Activated T-helper 2 cell treated with anti-CD3 and anti-CD28 coated beads, Interferon-gamma antibody, Interleukin-2, Interleukin-4, amounts not matched to agents 10 μg/mL and 5 μg/mL and 100 μg/mL, durations not matched to agents 14 hours and 24 hours and 36 hours (primary cell): ENCODE measurements at places on chromosomes 1 and 21. TPM values are rescaled to one million over a fixed set of nuclear protein-coding genes. Genes with fewer than 3 reads are reported as not detected.

Gene BCL10
- 24.4 and 27.4 TPM in 2 replicates for total RNA-seq

Gene CADM3
- total RNA-seq: not detected in 2 replicates

Gene SF3B4
- total RNA-seq: 109 and 113 TPM in 2 replicates

Gene MACF1
- 210 and 212 TPM in 2 replicates for total RNA-seq

Gene ADAM30
- not detected in 2 replicates for total RNA-seq

Gene GLIS1
- total RNA-seq: not detected in 2 replicates

Gene GPR25
- not detected in 2 replicates for total RNA-seq

GRCh38 chr1:171256940-171257606, 8.8 kb downstream of the FMO1 start:
- no peaks in the 10 kb centered on the region for H3K36me3 ChIP-seq
- DNase-seq: no peak
- no peak overlapping the region for H3K27ac ChIP-seq

DNA sequence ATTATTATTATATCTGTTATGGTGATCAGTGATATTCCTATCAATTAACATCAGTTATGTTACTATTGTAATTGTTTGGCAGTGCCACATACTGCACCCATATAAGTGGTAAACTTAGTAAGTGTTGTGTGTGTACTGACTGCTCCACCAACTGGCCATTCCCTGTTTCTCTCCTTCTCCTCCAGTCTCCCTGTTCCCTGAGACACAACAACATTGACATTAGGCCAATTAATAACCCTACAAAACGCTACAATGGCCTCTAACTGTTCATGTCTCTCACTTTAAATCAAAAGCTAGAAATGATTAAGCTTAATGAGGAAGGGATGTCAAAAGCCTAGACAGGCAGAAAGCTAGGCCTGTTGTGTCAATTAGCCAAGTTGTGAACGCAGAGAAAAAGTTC, 6.6 kb upstream of the THRAP3 start:
- no peak for DNase-seq
- H3K27ac ChIP-seq: no peak overlapping the region
- no peaks in the 10 kb centered on the region for H3K36me3 ChIP-seq
- H3K27me3 ChIP-seq: no peaks in the 10 kb centered on the region
- no peak overlapping the region for H3K4me3 ChIP-seq
- H3K4me1 ChIP-seq: peaks cover 1% of the 10 kb centered on the region

DNA sequence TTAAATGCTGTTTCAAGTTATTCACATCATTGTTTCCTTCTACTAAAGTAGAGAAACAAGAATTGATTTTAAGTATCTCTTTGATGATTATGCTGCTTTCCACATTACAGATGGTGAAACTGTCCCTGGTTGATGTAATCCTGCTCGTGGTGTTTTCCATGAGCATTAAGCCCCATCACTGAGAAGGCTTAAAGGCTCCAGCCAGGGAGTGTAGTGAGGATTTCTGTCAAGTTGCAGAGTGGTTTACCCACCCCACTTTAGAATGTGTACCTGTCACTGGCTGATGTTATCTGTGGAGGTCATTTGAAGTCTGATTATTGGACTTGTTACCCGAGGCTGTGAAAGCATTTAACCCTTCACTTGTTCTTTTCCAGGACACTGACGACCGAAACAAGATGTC, 12.9 kb downstream of the CERS2 start:
- no peak overlapping the region for H3K4me3 ChIP-seq
- peaks cover 6% of the 10 kb centered on the region for H3K4me1 ChIP-seq
- H3K27ac ChIP-seq: no peak overlapping the region
- no peaks in the 10 kb centered on the region for H3K27me3 ChIP-seq

GRCh38 chr1:22502202-22502601, 50.6 kb downstream of the ZBTB40 start:
- H3K27ac ChIP-seq: no peak overlapping the region
- H3K27me3 ChIP-seq: no peaks in the 10 kb centered on the region
- DNase-seq: no peak
- H3K36me3 ChIP-seq: peaks cover 15% of the 10 kb centered on the region

DNA sequence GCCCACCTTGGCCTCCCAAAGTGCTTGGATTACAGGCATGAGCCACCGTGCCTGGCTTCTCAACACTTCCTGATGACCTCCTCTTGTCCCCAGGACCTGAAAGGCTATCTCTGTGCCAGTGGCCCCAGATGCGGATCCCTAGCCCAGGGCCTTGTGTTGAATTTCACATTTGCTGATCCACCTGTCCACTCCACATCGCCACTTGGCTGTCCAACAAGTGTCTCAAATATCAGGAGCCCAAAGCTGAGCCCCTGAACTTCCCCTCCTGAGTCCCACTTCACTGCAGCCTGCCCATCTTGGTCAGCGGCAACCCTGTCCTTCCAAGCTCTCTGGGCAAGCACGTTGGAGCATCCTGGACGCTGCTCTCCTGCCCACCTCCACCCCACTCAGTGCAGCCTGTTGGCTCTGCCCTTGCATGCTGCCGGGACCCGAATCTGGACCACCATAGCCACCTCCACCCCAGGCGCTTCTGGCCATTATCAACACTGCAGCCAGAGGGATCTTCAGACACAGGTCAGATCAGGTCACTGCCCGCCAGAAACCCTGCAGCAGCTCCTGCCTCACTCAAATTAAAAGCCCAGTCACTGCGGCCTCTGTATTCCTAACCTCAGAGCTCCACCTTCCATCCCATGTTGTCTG, 352.5 kb upstream of the VAMP3 start:
- no peaks in the 10 kb centered on the region for H3K27me3 ChIP-seq
- H3K27ac ChIP-seq: no peak overlapping the region
- no peaks in the 10 kb centered on the region for H3K4me1 ChIP-seq

GRCh38 chr1:230696722-230697437, 17.0 kb downstream of the AGT start:
- no peak overlapping the region for H3K4me3 ChIP-seq
- peaks cover 6% of the 10 kb centered on the region for H3K27me3 ChIP-seq
- H3K27ac ChIP-seq: no peak overlapping the region
- no peaks in the 10 kb centered on the region for H3K4me1 ChIP-seq
- no peak for DNase-seq
- peaks cover 16% of the 10 kb centered on the region for H3K36me3 ChIP-seq

DNA sequence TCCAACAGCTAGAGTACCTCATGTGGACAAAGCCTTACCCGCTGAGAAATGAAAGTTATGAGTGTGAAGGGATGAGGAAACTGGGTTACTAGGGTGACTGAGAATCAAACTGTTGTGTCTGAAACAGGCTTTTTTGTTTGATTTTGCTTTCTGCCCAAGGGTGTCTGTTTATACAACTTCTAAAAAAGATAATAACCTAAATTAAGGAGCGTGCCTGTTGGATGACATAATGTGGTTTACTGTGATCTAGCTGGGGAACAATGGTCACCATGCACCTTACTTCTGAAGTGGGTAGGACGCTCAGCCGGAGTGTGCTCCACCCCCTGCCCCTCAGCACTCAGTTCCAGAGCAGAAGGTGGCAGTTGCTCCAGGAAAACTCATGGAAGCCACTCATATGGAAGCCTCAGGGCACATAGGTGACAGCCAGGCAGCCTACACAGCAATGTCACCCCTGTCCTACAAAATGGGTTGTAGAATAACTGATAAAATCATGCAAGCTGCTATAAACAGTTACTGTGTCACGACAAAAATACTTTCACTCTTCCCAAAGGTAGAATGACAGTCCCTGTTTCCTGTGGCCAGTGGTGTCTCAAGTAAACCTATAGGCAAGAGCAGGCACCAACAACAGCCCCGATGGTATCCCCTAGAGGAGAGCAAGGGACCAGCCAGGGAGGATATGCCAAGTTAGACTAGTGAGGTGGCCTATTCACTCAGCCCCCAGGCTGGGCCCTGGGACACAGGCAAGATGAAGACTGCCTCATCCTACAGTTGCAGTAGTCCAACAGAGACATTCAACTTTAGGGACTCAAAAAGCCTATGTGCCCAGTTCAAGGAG, 29.3 kb downstream of the SIPA1L2 start:
- H3K4me3 ChIP-seq: no peak overlapping the region
- no peak overlapping the region for H3K27ac ChIP-seq
- H3K36me3 ChIP-seq: no peaks in the 10 kb centered on the region
- no peak for DNase-seq

GRCh38 chr1:245301162-245301580, 146.4 kb downstream of the KIF26B start:
- no peaks in the 10 kb centered on the region for H3K27me3 ChIP-seq
- H3K4me1 ChIP-seq: no peaks in the 10 kb centered on the region
- no peak overlapping the region for H3K27ac ChIP-seq
- DNase-seq: no peak
- H3K4me3 ChIP-seq: no peak overlapping the region

- H3K27ac ChIP-seq: no peak overlapping the region
- H3K4me3 ChIP-seq: no peak overlapping the region
- peaks cover 10% of the 10 kb centered on the region for H3K36me3 ChIP-seq
- DNase-seq: no peak
- H3K27me3 ChIP-seq: no peaks in the 10 kb centered on the region
Observed at GRCh38 chr1:25563330-25564215, 20.2 kb downstream of the LDLRAP1 start.

DNA sequence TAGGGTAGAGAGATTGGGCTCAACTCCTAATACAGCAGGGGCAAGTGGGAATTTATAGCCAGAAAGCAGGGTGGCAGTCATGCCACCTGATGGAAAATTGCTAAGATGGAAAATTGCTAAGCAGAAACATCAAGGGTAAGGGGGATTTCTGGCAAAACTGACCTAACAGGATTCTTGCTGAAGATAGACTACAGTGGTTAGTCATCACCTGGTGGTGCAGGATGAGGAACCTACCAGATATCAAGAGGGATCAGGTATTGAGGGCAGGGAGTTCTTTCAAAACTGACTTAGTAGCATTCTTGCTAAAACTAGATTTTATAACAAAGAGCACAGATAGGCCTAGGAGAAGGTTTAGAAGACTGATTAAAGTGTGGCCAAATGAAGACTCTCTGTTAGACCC, 292.9 kb downstream of the PLPP3 start:
- no peak overlapping the region for H3K4me3 ChIP-seq
- no peaks in the 10 kb centered on the region for H3K27me3 ChIP-seq
- H3K4me1 ChIP-seq: no peaks in the 10 kb centered on the region
- no peak for DNase-seq

DNA sequence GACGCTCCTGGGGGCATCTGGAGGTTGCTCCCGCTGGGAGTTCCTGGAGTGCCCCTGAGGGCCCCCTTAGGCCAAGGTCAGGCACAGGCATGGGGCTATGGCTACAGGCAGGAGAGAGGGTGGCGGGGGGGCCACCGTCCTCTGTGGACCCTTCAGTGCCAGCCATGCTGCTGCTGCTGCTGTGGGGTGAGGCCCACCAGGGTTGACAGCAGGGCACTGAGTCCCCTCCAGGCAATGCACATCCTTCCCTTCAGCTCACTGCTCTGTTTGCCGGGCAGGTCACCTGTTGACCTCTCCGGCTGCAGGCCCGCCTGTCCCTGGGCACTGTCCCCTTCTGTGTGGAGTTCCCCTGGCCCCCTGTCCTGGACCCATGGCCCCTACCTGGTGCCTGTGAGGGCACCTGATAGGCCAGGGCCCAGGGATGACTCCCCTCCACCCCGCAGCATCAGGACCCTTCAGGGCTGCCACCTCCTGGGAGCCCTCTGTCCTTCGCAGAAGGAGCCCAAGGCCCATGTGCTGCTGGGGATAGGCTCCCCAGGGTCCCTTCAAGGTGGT, 34.1 kb upstream of the ADARB1 start:
- H3K4me3 ChIP-seq: no peak overlapping the region
- no peaks in the 10 kb centered on the region for H3K36me3 ChIP-seq
- H3K27ac ChIP-seq: no peak overlapping the region
- DNase-seq: no peak
- H3K4me1 ChIP-seq: no peaks in the 10 kb centered on the region

GRCh38 chr1:220877377-220878095, 1.7 kb upstream of the HLX start:
- peaks cover 72% of the 10 kb centered on the region for H3K27me3 ChIP-seq
- H3K4me1 ChIP-seq: peaks cover 31% of the 10 kb centered on the region
- DNase-seq: no peak
- H3K36me3 ChIP-seq: peaks cover 18% of the 10 kb centered on the region
- peak overlapping the region; percentile 49 for H3K4me3 ChIP-seq

DNA sequence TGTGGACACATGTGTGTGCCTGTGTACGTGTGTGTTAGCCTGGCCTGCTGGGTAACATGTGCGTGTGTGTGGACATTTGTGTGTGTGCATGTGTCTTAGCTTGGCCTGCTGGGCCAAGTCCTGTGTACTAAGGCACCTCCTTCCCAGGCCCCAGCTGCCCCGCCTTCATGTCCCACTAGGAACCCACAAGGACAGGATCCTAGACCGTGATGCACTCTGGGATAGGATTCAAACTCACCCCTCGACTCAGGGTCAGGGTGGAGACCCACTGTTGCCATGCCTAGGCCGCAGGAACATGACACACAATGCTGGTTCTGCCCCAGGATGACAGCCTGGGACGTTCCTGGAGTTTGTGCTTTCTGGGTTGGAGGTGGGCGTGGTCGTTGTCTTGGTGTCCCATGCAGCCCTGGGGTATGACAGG, 89.9 kb upstream of the TMPRSS2 start:
- H3K4me1 ChIP-seq: no peaks in the 10 kb centered on the region
- no peak overlapping the region for H3K4me3 ChIP-seq
- H3K36me3 ChIP-seq: no peaks in the 10 kb centered on the region
- DNase-seq: no peak
- H3K27me3 ChIP-seq: peaks cover 3% of the 10 kb centered on the region

GRCh38 chr1:41906943-41907342, 11.8 kb downstream of the HIVEP3 start:
- no peak overlapping the region for H3K27ac ChIP-seq
- no peak overlapping the region for H3K4me3 ChIP-seq
- DNase-seq: no peak
- H3K4me1 ChIP-seq: peaks cover 22% of the 10 kb centered on the region

DNA sequence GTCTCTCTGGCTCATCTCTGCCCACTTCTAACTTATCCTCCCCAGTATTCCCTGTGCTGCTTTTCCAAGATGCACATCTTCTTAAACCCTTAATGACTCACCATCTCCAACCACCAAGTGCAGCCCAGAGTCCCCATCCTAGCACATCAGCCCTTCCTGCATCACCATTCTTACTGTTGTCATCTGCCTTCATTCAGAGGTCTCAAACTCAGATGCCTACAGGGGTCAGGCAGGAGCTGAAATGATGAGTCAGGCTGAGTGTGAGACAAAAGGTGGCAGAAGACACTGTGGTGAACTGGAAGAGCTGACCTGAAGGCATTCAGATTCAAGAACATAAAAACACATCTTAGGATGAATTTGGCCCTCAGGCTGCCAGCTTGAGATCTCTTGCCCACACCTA, 34.6 kb downstream of the OLFML2B start:
- no peak for DNase-seq
- H3K4me1 ChIP-seq: no peaks in the 10 kb centered on the region
- no peak overlapping the region for H3K27ac ChIP-seq
- H3K4me3 ChIP-seq: no peak overlapping the region
- no peaks in the 10 kb centered on the region for H3K36me3 ChIP-seq

DNA sequence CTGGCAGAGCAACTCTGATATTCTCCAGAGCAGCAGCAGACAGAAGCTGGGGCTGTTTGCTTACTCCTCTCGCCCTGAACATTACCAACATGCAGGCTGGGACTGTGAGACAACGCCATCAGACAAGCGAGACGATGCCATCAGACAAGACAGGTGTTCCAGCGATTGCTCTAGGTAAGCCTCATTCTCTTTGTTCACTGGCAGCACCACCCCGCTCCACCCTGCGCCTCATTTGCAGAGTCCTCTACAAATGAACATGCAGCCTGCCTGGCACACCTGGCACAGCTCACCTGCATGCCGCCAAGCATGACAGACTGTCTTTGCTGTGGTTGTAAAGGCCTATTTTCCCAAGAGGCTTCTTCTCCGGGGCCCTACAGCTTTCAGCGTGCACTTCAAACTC, 346.2 kb downstream of the SMYD3 start:
- no peak for DNase-seq
- no peak overlapping the region for H3K27ac ChIP-seq
- H3K4me1 ChIP-seq: peaks cover 5% of the 10 kb centered on the region
- H3K27me3 ChIP-seq: no peaks in the 10 kb centered on the region
- no peaks in the 10 kb centered on the region for H3K36me3 ChIP-seq
